ENCODE measurements at places on chromosomes 7 and 10.

GRCh38 chr7:44111761-44112160, 7.6 kb downstream of the AEBP1 start:
- no peak for DNase-seq

GRCh38 chr7:123738356-123738755, 10.4 kb downstream of the WASL start:
- DNase-seq: no peak

DNA sequence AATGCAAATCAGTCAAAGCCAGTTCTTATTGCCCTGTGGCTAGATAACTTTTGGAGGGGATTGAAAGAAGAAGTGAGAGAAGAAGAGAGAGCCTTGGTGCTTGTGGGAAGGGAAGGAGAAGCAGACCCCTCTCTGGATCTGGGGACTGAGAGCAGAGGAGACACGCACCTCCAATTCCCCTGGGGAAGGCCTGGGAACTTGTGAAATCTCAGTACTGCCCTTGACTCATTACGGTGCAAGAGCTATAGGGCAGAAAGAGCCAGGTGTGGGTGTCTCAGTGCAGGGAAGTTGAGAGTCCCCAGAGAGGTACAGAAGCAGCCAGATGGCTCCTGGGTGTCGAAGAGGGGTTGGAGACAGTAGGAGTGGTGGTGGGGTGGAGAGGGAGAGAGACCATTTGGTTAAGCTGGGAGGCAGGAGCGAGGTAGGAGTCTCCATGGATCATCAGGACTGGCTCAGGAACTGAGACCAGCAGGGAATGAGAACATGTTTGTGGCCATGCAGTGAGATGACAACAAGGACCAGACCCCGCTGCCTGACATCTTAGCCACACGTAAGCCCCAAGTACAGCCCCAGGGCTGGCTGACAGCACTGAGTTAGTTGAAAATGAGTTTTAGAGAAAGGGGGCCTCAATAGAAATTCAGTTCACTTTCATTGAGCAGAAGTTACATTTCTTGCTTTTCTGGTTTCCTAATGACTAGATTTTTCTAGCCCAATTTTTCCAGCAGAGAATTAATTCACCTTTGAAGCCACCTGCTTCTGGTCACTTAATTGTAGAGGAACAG, 238.2 kb downstream of the BUB3 start:
- DNase-seq: no peak

DNA sequence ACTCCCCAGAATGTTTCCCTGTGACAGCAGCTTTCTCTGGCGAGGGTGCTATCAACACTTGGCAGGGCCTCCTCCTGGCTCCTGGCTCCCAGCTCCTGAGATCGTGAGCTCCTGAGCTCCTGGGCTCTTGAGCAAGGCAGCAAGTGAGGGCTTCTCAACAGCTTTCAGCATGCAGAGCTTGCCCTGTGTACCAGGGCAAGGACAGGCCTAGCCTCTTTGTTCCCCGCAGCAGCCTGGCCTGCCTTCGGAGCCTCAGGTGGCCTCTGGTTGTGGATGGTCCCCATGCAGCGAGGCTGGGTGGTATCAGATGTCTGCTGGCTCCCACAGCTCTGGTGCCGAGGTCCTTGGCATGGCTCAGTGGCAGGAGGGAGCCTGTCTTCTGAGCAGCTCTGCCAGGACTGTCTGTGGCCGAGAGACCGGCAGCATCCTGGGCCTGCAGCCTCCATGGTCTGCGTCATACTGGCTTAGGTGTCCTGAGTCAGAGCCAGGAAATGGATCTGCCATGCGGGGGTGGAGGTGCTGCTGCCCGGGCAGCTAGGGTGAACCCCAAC, 44.2 kb downstream of the ZMIZ1 start:
- DNase-seq: no peak

GRCh38 chr10:38032886-38033285, 22.4 kb downstream of the ZNF33A start:
- peak; percentile 45 for DNase-seq

GRCh38 chr7:31341141-31341540, 615 bp upstream of the NEUROD6 start:
- DNase-seq: no peak

DNA sequence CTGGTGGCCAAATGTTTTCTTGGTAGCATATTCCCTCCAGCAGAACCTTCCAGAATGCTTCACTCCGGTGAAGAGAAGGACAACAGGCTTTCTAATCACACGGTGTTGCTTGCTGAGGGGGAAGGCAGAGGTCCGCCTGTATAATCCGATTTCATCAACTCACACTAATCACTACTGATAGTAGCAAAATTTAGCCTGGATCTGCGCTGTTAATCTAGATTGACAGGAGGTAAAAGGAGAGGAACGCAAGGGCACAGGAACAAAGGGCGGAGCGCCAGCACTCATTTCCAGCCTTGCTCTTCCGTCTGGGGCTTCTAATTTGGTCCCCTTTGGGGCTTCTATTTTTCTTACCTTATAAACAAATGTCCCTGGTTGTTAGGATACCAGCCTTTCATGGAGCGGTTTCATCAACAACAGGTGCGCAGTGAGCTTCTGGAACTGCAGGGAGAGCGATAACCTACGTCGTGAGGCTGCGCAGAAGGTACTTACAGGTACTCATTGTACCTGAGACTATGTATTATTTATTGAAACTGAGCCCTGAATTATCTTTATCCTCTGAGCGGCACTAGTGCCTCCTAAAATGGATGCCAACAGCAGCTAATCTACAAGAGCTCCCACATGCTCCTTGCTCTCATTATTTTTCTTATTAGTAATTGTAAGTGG, 150.6 kb downstream of the CACNB2 start:
- DNase-seq: no peak

DNA sequence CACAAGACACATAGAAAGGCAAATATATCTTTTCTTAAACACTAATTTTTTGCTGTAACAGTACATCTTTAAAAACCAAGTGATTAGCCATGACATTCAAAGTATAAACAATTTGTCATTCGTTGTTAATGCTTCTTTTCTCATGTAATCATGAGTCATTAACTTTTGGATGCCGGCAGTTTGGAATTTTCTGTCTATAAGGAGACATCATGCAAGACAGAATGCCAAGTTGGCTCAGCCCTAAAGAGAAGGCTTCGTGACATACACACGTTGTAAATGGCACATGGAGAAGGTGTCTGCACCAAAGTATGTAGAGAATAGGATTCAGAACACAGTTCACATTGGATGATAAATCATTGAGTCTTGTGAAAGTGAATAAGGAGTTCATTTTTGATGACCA, 35.9 kb downstream of the CCDC3 start:
- no peak for DNase-seq

- DNase-seq: no peak
Measured at GRCh38 chr10:98456686-98457482, 10.1 kb upstream of the HPS1 start.

DNA sequence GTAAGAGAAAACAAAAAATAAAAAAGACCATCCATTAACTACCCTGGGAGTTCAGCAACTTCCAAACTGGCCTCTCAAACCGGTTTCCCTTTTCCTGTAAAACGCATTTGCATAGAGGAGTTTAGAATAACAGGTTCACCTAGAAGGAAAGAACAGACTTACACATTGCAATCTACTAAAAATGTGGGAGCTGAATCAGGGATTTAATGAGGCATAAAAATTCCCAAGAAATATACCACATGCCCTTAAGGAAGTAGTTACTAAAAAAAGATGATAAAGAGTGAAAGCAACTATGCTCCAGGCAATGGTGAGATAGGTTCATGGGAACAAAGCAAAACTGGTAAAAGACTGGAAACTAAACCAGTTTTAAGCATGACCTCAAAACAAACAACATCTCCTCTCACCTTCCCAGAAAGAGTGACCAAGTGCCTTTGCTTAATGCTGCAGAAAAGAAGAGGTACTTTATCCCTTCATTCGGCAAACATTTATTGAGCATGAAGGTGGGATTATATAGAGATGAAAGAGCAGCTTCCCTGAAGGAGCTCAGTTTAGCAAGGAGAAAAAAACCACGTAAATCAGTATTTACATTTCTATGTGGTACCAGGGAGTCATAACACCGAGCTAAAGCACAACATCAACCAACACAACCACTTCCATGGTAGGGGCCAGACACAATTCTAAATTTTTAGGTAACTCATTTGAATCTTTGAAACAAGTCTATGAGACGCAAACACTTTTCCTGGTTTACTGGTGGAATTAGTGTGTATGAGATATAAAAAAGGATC, 152.8 kb downstream of the SGMS1 start:
- no peak for DNase-seq

DNA sequence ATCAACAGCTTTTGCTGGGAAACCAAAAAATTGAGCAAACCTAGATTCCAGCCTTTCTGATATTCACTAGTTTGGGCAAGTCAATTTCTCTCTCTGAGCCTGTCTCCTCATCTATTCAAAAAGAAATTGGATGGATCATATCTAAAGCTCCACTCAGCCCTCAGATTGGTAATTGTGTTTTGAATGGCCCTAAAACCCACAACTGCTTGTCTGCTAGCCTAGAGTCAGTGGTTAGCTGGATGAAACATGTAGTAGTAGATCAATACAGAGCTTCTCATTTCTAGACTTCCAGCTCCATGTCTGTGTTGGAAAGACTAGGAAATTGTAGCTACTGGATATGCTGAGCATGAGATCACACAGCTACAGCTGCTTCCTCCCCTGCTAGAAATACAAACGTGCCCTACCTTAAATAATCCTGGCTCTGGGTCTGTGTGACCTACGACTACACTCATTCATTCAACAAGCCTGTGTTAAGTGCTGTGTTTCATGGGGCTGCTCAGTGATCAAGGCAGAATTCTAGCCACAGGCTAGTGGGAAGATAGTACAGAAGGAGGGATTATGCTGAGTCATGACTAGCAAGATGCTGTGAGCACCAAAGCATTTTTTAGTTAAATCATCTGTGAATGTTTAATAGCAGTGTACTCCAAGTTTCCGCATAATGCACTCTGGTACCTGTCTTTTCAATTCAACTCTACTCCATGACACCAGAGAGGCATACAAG, 15.7 kb downstream of the DNTT start:
- no peak for DNase-seq

DNA sequence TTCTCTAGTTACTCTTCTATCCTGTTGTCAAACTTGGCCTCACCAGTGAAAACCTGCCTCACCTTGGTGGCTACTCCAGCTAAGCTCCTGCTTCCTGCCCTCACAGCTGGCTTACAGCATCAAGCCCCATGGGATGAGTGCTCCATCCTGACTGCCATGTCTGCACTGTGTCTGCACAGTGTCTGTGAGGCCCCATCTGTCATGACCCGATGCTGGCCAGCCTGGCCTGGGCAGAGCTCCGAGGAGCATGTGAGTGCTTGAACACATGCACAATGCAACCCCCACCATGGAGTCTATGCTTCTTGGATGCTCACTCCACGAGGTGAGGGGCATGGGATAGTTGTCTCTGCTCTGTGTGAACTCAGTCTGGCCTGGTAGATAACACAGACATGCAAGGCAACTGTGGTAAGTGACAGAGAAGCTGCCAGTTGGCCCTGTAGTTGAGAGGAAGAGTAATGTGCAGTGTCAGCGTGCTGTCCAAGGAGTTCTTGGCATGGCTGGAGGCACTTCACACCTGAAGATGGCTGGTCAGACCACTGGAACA, 207.1 kb upstream of the ZNF32 start:
- no peak for DNase-seq

- no peak for DNase-seq
Measured at GRCh38 chr10:45000752-45001380, at the start of gene ZNF22. TSS of gene ZNF22 (plus strand) at chr10:45000923. CDS start at chr10:45003369, 2,446 bp downstream.

DNA sequence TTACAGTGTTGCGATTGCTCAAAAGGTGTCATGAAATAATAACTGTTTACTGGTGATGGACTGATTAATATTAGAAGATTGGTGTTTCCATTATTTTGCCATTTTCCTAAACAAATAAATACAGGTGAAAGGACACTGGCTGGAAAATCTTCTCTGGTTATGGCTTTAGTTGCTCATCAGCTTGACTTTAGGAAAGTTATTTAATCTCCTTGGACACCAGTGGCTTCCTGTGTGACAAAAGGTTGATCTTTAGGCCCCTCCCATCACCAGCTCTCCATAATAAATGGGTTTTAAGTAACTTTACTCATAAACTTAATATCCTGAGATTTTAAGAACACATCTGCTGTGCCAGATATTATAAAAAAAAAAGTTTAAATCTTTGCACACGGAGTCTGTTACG, 737 bp downstream of the CABCOCO1 start:
- DNase-seq: no peak

GRCh38 chr7:147869456-147869855, 721.1 kb upstream of the C7orf33 start:
- DNase-seq: no peak

GRCh38 chr10:61617180-61617579, 45.5 kb upstream of the CABCOCO1 start:
- no peak for DNase-seq

DNA sequence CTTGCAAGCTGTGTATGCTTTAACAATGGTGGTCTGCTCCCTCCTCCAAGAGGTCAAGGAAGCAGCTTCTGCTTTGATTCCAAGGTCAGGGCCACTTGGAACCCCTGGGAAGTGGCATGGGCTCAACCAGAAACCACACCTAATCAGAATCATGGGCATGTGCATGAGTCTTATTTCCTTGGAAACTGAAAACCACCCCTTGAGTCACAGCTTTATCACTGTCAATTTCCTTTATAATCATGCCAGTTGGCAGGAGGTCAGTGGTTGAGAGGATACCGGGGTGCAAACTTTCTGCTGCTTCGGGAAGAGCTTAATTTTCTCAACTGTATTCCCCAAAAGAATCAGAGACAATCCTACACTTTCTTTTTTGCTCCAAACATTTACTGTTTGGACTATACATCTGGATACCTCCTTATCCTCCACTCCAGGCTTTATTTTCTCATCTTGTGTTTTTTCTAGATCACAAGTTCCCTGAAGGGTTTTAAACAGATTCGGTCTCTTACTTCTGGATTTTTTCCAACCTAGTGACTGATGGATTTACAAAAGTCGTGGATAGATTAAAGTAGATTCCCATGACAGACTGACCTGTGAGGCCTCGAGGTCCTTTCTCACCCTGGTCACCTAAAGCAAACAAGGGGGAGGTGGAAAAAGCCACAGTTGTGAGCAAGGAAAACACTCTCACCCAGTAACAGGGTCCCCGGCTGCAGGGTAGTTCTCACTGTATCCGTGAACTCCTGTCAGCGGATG, 36.0 kb downstream of the COL17A1 start:
- DNase-seq: no peak

- no peak for DNase-seq
Measured at GRCh38 chr7:390761-391410, 100.9 kb downstream of the FOXL3 start.

DNA sequence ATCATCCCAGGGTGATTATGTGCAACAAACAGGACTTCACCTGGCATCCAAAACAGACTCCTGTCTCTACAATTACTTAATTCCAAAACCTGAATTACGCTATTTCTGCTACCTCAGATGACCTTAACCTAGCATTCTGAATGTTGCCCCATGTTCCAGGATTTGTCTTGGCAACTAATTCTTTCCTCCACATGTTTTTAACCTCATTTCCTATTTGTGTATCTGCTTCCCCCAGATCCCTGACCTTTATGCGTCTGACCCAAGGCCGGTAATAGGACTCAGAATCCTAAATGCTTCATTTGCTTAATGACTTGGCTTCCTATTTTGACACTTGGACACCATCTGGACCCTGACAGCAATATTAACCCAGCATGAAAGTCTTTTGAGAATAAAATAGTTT, 8.7 kb upstream of the ING3 start:
- DNase-seq: peak; percentile 92

Measured in dermis microvascular lymphatic vessel endothelial cell (primary cell).